SJSA1 (cell line): ENCODE measurements at places on chromosomes 16 and 17. TPM values are rescaled to one million over a fixed set of nuclear protein-coding genes. Genes with fewer than 3 reads are reported as not detected.

GRCh38 chr16:1193143-1193824 is 31.8 kb downstream of the TPSG1 start:
- DNase-seq: no peak
- H3K4me1 ChIP-seq: no peaks in the 10 kb centered on the region
- no peak overlapping the region for H3K4me3 ChIP-seq
- no peak overlapping the region for H3K27ac ChIP-seq

DNA sequence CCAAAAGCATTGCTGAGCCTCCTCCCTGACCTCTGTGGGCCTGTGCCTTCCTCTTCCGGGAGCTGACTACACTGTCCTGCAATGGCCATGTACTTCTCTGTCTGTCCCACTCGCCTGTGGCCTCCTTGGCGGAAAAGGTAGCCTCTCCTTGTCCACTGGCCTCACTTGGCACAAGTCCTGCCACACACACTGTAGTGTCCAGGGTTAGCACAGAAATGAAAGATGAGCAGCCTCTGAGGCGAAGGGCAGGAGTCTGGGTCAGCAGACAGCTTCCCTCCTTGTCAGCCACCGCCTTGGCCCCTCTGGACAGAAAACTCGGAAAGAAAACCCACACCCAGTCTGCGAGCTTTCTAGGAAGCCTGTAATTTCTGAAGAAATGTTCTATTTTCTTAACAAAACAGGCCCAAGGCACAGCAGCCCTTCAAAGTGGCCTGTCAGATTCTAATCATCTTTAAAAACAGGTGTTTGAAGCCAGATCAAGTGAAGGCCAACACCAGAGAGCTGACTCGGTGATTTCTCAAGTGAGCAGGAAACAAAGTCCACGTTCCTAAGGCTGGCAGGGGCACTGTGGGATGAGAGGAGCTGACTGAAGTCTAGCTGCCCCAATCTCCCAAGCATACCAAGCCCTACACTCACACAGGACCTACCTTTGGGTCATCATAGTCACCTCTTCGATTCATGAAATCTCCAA is 67.2 kb downstream of the GTF3C1 start:
- DNase-seq: no peak
- H3K4me1 ChIP-seq: no peaks in the 10 kb centered on the region
- H3K27me3 ChIP-seq: no peaks in the 10 kb centered on the region
- peaks cover 99% of the 10 kb centered on the region for H3K36me3 ChIP-seq
- no peak overlapping the region for H3K27ac ChIP-seq

DNA sequence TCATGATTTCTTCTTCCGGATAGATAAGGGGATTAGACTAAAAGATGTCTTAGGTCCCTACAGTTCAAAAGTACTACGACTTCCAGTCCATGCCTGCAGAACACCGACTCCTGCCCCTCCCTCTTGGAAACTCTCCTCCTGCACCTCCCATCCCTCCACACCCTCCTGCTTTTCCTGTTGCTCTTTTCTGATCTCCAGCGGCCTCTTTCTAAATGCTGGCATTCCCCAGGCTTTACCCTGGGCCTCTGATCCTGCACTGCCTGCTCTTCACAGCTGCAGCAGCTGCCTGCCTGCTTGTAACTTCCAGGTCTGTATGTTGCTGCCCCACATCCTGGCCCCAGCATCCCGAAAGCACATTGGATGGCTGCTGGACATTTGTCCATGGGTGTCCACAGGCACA is 154.2 kb downstream of the KCNJ12 start:
- no peak overlapping the region for H3K27ac ChIP-seq
- H3K4me3 ChIP-seq: no peak overlapping the region
- no peaks in the 10 kb centered on the region for H3K4me1 ChIP-seq

The SCGB1C2 gene
- total RNA-seq: not detected in 2 replicates

The PABPN1L gene
- total RNA-seq: not detected in 2 replicates

DNA sequence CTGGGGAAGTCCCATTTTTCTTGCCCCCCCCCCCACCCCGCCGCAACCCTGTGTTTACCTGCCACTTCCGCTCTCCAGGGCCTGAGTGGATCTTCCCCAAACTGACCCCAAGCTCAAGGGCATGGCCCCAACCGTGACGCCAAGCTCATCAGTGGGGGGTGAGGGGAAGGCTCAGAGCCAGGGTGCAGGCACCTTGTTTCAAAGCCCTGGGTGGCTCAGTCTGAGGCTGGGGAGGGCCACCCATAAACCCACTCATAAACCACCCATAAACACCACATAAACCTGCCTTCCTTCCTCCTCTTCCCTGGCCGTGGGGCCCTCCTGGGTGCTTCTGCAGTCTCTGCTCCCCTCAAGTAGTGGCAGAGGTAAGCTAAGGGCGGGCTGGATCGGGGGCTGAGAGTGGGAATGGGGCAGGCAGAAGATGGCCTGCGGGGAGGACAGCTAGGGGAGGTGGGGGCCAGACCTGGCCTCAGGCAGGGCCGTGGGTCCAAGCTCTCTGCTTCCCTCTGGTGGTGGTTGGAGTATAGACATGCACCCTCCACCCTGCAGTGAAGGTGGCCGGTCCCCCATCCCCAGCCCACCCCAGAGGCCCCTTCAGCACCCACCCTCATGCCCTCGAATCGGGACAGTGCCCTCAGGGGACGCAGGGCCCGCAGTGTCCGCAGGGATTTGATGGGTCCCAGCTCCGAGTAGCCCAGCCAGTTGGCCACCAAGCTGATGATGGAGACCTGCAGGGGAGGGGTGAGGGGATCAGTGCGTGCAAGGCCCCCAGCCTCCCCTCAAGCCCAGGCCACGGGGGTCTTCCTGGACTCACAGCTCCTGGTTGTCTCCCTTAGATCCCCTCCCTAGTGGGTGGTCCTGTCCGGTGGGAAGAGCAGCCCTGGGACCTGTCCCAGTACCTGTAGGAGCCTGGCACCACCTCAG is 14.6 kb upstream of the CD79B start:
- no peak overlapping the region for H3K4me3 ChIP-seq
- no peak overlapping the region for H3K27ac ChIP-seq
- H3K36me3 ChIP-seq: no peaks in the 10 kb centered on the region
- H3K4me1 ChIP-seq: 0 out of 2 replicates have a peak, but pooled peaks cover 3% of the 10 kb centered on the region
- H3K27me3 ChIP-seq: no peaks in the 10 kb centered on the region; the same call in 1 of the 2 replicates

DNA sequence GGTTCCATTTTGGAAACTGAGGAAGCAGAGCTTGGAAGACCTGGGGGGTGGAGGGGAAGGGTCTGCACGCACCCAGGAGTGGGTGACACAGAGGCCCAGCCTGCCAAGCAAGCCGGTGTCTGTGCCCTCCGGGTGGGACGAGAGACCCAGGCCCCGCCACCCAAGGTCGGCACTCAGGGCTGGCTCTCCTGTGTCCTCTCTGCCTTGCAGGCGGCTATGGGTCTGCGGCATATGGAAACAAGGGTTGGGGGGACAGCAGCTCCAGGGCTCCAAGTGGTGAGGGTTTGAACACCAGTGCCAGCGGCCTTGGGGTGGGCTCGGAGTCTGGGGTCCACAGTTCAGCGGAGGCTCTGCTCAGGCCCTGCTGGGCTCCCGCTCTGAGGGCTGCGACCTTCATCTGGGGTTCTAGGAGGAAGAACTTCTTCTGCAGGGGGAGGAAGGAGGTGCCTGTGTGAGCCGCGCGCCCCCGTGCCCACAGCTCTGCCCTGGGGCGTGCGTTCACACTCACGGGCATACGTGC is 4.6 kb upstream of the CD7 start:
- no peak overlapping the region for H3K4me3 ChIP-seq
- H3K4me1 ChIP-seq: peaks cover 8% of the 10 kb centered on the region
- no peak for DNase-seq
- H3K27ac ChIP-seq: no peak overlapping the region
- H3K27me3 ChIP-seq: peaks cover 10% of the 10 kb centered on the region; the same call in 1 of the 2 replicates

- DNase-seq: no peak
- H3K27ac ChIP-seq: no peak overlapping the region
- H3K27me3 ChIP-seq: no peaks in the 10 kb centered on the region
- no peaks in the 10 kb centered on the region for H3K36me3 ChIP-seq
These were observed 14.5 kb upstream of the MYCBPAP start for GRCh38 chr17:50493744-50494143.

DNA sequence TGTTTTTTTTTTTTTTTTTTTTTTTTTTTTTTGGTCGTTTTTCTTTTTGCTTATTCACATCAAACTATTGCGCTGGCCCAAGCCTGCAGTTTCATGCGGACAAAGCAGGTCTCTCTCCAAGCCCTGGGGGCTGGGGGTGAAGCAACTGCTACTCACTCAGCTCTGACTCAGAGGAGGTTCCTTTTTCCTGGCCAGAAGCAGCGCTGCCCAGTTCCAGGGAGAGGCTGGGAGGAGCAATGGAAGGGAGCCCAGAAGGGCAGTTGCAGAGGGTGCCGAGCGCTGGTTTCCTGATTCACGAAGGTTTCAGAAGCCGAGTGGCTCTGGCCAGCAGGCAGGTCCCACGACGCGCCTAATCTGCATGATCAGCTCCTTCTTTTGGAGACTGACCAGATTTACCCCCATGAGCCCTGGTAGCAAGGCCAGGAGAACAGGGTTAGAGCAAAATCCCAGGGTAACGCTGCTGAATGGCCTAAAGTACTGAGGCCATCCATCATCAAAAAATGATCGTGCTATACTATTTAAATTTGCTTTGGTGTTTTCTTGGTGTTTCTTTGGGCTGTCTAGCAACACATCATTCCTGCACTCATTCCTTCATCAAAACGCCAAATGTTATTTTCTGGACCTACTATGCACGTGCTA is 144.7 kb upstream of the SOX9 start:
- DNase-seq: peak; percentile 56
- peaks cover 6% of the 10 kb centered on the region; the same call in 1 of the 2 replicates for H3K4me1 ChIP-seq
- H3K27me3 ChIP-seq: no peaks in the 10 kb centered on the region
- H3K4me3 ChIP-seq: no peak overlapping the region

The TBX21 gene
- total RNA-seq: 0.22 TPM in 1 of 2 replicates, not detected in the other

DNA sequence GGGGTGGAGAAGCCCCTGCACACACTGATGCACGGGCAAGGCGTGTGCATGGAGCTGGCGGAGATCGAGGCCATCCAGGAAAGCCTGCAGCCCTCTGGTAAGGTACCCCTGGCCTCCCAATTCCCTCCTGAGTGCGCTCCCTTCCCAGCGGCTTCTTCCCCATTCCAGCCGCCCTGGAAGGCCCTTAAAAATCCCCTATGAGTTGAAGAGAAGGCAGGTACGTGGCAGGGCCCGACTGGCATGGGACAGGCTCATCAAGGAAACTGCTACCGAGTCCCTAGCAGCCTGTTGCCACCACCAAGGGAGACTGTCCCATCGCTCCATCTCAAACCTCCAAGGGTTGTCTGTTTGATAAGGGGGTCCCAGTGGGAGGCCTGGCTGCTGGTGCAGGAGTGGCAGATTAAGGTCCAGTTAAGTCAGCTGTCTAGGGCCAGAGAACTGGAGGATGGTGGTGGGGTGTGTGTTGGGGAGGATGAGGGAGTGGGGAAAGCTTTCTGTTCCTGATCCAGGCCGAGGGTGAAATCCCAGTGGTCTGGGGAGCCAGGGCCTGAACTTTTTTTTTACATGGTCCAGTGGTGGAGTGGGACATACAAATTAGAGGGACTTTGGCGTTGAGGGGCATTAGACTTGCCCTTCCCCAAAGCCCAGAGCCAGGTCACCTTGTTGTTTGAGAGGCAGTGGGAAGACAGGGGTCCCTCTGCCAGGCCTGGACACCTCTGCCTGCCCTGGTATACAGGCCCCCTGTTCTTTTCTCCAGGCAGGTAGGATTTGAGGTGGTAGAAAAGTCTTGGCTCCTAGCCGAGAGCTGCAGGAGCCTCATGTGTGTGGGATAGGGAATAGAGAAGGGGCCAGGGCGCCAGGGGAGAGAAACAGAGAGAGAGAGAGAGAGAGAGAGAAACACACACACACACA is 994 bp downstream of the IGFBP4 start:
- H3K4me3 ChIP-seq: peak overlapping the region; percentile 57
- H3K27me3 ChIP-seq: no peaks in the 10 kb centered on the region
- peak overlapping the region; percentile 72 for H3K27ac ChIP-seq

- H3K36me3 ChIP-seq: peaks cover 91% of the 10 kb centered on the region
- peaks cover 4% of the 10 kb centered on the region for H3K4me1 ChIP-seq
- no peaks in the 10 kb centered on the region for H3K27me3 ChIP-seq
- no peak overlapping the region for H3K27ac ChIP-seq
- no peak for DNase-seq
These were observed 349.1 kb downstream of the SEC14L1 start for GRCh38 chr17:77489893-77490255.

The RPTOR gene
- total RNA-seq: 27.0 and 30.6 TPM in 2 replicates

DNA sequence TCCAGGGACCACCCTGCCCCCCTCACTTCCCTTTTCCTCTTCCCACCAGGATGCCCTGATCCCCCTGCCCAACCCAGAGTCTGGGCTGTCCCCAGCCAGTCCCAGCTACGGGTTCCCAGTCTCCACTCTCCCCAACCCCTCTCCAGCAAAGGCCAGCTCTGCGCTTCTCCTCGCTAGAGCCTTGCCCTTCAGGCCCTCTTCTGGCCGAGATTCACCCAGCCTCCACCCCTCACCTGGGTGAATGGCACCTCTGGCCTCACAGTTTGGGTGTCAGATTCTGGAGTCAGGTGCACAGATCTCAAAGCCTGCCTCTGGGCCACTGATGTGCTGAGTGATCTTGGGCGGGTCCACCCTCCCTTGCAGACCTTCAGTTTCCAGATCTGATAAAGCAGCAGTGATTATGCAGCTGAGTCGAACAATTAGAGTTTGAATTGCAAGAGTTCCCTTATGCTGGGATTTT is 185.6 kb upstream of the TNRC6C start:
- DNase-seq: no peak
- H3K36me3 ChIP-seq: no peaks in the 10 kb centered on the region
- peaks cover under 1% of the 10 kb centered on the region; the same call in 1 of the 2 replicates for H3K27me3 ChIP-seq
- H3K4me3 ChIP-seq: no peak overlapping the region

GRCh38 chr17:50145532-50146229 is 4.8 kb downstream of the PPP1R9B start:
- no peak for DNase-seq
- H3K4me3 ChIP-seq: no peak overlapping the region
- peaks cover 38% of the 10 kb centered on the region for H3K4me1 ChIP-seq
- H3K27me3 ChIP-seq: no peaks in the 10 kb centered on the region
- no peak overlapping the region for H3K27ac ChIP-seq

- no peaks in the 10 kb centered on the region for H3K36me3 ChIP-seq
- no peak overlapping the region for H3K27ac ChIP-seq
- peaks cover 95% of the 10 kb centered on the region for H3K27me3 ChIP-seq
- H3K4me1 ChIP-seq: peaks cover 30% of the 10 kb centered on the region
- no peak overlapping the region for H3K4me3 ChIP-seq
- DNase-seq: no peak
These were observed 4.7 kb downstream of the DLX3 start for GRCh38 chr17:49990331-49990730.

GRCh38 chr16:22232277-22233036 is 26.4 kb downstream of the EEF2K start:
- H3K4me3 ChIP-seq: no peak overlapping the region
- no peaks in the 10 kb centered on the region for H3K4me1 ChIP-seq
- no peak overlapping the region for H3K27ac ChIP-seq
